ENCODE measurements at places on chromosomes 3 and 15. TPM values are rescaled to one million over a fixed set of nuclear protein-coding genes. Genes with fewer than 3 reads are reported as not detected.

SPATA12 gene
- total RNA-seq: not detected

GATA2 gene
- total RNA-seq: 9.4 TPM

FBLN2 gene
- 34.8 TPM for total RNA-seq

GPR62 gene
- total RNA-seq: not detected

ACKR2 gene
- 83.1 TPM for total RNA-seq

KLHL40 gene
- total RNA-seq: not detected

GMNC gene
- total RNA-seq: not detected

SERINC4 gene
- total RNA-seq: not detected

SNX1 gene
- 37.2 TPM for total RNA-seq

CCDC14 gene
- total RNA-seq: 33.8 TPM

MAGEL2 gene
- 0.39 TPM for total RNA-seq

GPX1 gene
- 85.2 TPM for total RNA-seq

CPLX3 gene
- total RNA-seq: not detected

GPR149 gene
- total RNA-seq: not detected

P2RY14 gene
- not detected for total RNA-seq

DENND6A gene
- 18.1 TPM for total RNA-seq

STRC gene
- 0.33 TPM for total RNA-seq

GREM1 gene
- 0.65 TPM for total RNA-seq
